MG63 (cell line): ENCODE measurements at places on chromosomes 13 and 19. TPM values are rescaled to one million over a fixed set of nuclear protein-coding genes. Genes with fewer than 3 reads are reported as not detected.

DNA sequence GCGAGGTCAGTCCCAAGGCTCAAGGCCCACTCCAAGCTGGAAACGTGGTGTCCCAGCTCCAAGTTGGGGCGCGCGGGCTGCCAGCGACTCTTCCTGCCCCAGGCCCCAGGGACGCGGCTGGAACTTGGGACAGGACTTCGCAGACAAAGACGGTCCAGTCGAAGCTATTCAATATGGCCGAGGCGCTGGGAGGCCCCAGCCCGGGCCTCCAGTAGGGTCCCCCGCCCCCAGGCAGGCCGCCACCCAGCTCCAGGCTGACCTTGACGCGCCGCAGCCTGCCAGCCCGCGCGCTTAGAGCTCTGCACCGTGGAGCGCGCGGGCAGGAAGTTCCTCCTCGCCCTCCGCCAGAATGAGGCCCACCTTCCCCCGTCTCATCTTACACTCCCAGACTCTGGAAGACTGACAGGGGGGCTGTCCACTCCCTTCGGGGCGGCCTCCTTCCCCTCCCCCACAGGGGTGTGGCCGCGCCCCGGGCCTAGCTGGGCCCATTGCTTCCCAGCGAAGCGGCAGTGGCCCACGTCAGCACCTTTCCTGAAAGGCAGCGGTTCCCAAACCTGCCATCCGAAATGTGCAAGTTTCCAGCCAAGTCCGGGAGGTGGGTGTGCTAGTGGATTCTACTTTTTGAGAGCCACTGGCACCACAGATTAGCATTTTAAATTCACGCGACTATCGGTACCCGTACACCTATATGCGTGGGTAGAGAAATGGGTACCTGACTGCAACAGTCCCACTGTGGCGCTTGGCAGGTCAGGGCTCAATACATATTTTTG is at the start of gene CCDC8:
CCDC8 (minus strand) TSS at position 303 of the 770 bp plus-strand sequence. CDS start 754 bp downstream, outside the sequence.
- peak; percentile 86 for DNase-seq

The F10 gene
- not detected in 2 replicates for total RNA-seq

The FGF9 gene
- total RNA-seq, result 0.92 and 4.3 TPM in 2 replicates

DNA sequence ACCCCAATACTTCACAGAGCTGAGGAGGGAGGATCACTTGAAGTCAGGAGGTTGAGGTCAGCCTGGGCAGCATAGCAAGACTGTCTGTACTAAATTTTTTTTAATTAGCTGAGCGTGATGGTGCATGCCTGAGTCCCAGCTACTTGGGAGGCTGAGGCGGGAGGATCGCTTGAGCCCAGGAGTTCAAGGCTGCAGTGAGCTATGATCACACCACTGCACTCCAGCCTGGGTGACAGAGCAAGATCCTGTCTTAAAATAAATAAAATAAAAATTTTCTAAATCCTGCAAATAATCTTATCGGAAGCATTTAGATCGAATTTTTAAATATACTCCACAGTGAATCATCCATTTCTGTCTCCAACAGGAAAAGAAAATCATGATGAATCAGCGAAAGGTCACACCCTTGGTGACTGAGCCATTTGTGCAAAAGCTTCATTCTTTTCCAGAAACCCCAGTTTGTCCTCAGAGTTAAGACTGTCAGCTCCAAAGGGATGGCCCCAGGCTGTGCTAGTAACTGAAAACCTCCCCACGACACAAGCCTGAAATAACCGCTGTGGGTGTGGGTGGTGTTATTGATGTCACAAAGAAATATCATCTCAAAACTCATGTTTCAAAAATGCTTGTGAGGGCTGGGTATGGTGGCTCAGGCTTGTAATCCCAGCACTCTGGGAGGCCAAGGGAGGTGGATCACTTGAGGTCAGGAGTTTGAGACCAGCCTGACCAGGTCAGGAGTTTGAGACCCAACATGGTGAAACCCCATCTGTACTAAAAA is 167.6 kb downstream of the PTPRS start:
- peak; percentile 84 for DNase-seq

The ATP8A2 gene
- not detected in 2 replicates for total RNA-seq

GRCh38 chr13:98785405-98785804 is 32.9 kb upstream of the SLC15A1 start:
- DNase-seq, result no peak

The ANGPTL8 gene
- total RNA-seq, result not detected in 2 replicates

DNA sequence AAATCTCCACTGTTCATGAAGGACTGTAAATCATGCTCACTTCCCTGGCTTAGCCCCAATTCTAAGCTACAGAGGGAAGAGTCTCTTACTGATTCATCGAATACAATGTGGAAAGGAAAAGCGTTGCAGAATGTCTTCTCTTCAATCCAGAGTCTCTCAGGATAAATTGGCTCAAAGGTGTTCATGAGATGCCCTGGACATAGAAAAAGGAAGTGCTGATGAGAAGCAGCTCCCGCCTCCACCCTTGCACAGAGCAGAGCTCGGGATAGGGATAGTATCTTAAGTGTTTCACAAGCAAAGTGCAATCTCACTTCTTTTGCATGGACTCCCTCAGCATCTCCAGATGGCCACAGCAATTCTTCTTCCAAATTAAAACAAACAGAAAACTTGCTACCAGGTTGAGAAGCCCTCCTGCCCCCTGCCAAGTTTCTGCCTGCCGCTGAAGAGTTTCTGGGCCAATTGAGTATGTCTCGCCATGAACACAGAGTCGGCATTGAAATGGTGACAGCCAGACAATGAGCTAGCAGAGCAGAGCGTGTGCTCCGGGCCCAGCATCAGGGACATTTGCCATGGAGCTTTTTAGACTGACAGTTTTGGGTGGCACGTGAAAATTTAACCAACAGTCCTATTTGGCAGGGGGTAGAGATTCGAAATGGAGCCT is 85.7 kb downstream of the C13orf42 start:
- no peak for DNase-seq

The CPB2 gene
- total RNA-seq, result not detected in 2 replicates

DNA sequence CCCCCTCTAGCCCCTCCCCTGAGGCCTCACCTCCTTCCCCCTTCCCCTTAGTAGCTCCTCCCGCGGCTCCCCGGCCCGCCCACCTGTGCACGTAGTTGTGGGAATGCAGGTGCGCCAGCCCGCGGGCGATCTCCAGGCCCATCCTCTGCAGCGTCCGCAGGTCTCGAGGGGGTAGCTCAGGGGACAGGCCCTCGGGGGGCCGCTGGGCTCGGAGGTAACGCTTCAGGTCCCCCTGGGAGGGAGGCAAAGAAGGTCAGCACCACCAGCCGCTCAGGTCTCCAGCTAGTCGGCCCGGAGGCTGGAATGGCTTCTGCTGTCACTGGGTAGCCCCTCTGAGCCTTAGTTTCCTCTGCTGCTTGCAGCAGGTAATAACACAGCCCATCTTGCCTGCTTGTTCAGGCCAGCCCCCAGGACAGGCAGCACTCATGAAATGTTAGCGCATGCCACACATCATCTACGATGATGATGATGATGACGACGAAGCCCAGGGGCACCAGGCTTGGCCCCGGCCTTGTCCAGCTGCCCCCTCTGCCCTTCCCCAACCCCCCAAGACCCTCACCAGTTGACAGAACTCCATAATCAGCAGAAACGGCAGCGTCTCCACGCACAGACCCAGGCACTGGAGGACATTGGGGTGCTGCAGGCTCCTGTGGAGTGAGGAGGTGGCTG is 9.2 kb downstream of the LMTK3 start:
- no peak for DNase-seq

The FFAR2 gene
- not detected in 2 replicates for total RNA-seq

DNA sequence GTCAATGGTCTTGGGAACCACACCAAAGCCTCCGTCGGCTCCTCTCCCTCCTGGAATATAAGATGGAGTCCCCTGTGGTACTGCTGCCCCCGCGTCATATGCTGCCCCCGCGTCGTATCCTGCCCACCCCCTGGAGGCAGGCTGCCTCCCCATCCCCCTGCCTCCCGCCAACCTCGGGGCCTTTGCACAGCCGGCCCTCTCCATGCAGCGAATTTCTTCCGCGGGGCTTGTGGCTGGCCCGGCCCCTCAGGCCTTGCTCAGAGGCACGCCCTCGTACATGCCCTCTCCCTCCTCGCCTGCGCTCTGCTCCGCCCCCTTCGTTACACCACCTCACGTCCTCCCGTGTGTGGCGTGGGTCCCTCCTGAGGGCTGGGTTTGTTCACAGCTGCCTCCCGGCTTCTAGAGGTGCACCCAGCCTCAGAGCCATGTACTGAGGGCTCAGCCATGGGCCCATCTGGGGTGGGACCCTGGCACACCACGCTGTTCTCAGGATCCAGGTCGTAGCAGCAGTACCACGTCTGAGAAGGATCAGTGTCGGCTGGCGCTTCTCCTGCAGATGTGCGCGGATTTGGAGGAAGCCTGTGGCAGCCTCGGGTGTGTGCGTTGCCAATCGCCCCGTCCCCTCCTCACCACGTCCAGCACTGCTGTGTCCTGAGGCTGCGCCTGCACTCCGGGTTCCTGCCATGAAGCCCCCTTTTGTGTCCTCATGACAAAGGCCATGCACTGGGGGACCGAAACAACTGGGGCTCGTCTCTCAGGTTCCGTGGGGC is 47.7 kb downstream of the MCF2L start:
- no peak for DNase-seq

The ZNF345 gene
- not detected in 2 replicates for total RNA-seq
